ENCODE measurements at places on chromosomes 16 and 17.

- DNase-seq, result no peak
Measured at GRCh38 chr17:27353033-27353460, 59.1 kb downstream of the WSB1 start.

GRCh38 chr17:74343526-74344284 lies 17.7 kb downstream of the KIF19 start:
- DNase-seq, result no peak

GRCh38 chr17:74875977-74876593 lies 3.3 kb upstream of the FDXR start:
- no peak for DNase-seq

DNA sequence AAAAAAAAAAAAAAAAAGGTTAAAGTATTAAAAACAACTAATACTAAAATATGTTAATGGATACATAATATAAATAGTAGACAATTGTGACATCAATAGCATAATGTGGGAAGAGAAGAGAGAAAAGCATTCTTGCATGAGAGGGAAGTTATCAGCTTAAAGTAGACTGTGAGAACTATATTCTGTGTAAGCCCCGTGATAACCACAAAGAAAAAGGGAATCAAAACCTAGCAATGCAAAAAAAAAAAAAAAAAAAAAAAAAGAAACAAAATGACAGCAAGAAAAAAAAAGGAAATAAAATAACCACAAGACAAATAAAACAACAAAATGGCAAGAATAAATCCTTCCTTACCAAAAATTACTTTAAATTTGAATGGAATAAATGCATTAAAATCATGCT lies 39.8 kb upstream of the MYLK3 start:
- no peak for DNase-seq

GRCh38 chr17:62668091-62668804 lies 40.8 kb downstream of the MRC2 start:
- no peak for DNase-seq

DNA sequence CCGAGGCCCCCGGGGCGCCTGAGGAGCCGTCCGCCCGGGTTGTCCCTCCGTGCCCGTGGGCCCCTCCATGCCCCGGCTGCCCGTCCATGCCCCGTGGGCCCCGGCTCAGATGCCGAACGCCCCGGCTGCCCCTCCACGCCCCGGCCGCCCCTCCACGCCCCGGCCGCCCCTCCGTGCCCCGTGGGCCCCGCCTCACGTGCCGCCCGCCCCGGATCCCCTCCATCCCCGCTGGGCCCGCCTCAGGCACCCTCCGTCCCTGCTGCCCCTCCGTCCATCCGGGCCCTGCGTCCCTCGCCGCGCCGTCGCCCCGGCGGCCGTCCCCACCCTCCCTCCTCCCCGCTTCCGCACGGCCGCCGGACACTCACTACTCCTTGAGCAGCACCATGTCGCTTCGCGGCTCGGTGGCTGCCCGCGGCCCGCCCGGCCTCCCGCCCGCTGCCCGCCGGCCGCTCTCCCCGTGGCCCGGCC lies 382 bp downstream of the PITPNA start:
- DNase-seq, result peak; percentile 17

DNA sequence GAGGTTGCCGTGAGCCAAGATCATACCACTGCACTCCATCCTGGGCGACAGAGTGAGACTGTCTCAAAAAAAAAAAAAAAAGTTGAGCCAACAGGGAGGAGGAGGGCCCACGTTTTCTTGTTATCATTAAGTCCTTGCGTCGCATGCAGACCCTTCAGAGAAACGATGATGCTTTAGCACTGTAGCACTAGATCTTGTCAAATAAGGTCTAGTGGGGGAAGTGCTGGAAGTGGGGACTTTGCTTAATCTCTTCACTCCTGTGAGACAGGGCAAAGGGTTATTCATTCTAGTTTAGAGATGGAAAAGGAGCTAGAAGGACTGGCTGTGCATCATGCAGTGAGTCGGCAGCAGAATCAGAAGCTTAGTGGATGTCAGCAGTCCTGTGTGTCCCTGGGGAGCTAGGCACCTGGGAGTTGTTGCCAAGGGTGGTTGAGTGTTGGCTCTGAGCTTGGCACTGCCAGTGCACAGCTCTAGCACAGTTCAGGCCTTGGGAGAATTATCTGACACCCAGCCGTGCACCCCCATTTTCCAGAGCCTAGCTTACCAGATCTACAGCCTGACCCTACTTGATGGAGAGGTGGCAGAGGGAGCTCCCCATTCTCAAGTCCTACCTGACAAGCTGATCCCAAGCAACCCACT lies 33.4 kb upstream of the TBX2 start:
- no peak for DNase-seq

GRCh38 chr17:73667181-73667959 lies 23.1 kb upstream of the SDK2 start:
- no peak for DNase-seq

All from activated gamma-delta T cell treated with Interleukin-2 at 50 U/mL for 16 hours (primary cell).